ENCODE measurements at places on chromosomes 2 and 18.
A peak's percentile ranks its signal among the peaks of the same experiment; 100 is the strongest.

DNA sequence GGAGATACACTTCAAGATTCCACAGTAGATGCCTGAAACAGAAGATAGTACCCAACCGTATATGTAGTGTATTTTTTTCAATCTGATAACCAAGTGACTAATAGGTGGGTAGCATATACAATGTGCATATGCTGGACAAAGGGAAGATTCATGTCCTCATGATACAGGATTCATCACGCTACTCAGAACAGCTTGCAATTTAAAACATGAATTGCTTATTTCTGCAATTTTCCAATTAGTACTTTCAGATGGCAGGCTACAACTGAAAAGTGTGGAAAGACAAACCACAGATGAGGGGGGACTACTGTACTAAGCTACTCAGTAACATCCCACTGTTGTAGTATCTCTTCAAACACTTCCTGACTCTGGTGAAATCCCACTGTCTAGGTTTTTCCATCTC lies 3.7 kb downstream of the IER3IP1 start:
- no peak for DNase-seq

DNA sequence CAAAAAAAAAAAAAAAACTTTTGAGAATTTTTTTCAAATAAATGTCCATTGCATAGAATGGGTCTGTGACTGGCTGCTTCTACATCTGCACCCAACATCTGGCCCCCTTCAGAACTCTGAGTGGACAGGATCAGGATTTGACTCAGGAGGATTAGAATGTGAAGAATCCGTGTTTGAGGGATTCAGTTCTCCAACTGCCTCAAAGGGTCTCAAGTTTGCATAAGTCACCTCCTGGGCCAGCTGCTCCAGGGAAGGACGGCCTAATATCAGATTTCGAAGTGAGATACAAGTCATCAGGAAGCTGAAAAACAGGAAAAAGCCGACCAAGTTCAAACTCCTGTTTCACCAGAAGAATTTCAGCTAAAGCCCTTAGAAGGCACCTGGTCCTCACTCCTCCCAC lies 10.9 kb downstream of the MAT2A start:
- DNase-seq = no peak

GRCh38 chr2:169080250-169081069 lies 11.1 kb downstream of the DHRS9 start:
- no peak for DNase-seq

DNA sequence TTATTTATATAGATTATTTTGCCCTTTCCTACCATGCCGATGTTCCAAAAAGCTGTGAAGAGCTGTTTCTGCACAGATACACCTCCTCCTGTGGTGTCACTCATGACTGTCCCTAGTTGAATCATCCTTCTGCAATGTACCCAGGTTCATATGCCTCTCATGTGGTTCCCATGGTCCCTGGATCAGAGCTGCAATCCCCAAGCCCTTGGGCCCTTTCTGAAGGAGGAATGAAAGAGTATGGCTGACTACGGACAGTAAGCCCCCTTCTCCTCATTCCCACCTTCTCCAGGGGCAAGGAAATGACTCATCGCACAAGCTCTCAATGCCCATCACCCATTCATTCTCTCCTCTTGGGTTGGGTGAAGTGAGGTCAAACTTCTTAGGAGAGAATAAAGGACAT lies 63.9 kb upstream of the ACVR1 start:
- no peak for DNase-seq

DNA sequence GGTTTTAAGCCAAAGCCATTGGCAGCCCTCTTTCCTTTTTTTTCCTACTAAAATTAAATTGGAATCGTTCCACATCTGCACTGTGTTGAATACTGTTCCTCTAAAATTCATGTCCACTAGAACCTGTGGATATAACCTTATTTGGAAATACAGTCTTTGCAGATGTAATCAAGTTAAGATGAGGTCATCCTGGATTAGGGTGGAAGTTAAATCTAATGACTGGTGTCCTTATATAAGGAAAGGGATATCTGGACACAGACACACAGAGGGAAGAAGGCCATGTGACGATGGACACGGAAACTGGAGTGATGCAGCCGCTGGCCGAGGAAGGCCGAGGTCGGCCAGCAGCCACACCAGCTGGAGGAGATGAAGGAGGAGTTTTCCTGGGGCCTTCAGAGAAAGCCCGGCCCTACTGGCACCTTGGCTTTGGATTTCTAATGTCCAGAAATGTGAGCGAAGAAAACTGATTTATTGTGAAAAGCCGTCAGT lies 49.4 kb downstream of the LONRF2 start:
- DNase-seq = no peak

GRCh38 chr2:173311844-173312606 lies 42.6 kb upstream of the CDCA7 start:
- no peak for DNase-seq

DNA sequence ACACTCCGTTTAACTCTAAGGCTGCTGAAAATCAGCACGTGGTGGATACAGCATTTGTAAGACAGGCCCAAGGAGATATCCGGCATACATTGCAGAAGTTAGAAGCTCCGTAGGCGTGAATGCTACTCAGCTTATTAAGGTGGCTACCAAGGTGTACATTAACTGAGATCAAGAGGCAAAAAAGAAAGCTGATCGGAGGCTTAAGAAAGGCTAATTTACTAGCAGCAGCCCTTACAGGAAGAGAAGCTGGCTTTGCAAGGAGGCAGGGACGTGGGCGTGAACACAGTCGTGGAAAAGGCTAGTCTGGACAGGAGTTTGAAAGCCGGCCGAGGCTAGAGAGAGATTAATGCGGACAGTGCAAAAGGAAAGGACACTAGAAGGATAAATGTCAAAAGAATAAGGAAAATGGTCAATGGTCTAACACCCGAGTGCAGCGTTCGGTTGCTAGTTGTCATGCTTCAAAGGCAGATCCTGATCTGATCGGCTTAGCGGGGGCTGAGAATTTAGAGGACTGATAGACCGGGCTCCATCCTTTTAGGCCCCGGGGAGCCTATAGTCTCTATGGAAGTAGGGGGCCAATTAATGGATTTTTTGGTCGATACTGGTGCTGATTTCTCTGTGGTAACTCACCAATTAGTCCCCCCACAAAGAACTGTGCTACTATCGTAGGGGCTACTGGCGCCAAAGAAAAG lies 45.6 kb upstream of the SELENOI start:
- DNase-seq = no peak

DNA sequence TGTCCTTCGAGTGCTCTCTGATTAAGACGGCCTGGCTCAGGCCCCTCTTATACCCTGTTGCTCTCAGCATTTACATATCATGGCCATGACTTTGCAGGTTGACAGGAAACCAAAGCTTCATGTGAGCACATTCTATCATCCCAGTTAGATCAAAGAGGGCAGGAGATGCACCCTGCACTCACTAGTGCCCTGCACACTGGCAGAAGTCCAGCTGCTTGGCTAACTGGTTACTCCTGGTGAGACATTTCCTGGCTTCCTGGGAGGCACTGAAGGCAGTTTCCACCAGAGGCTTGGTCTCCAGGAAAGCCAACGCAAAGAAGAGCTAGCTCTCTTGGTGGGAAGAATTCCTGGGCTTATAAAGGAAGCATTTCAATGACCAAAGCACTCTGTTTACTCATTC lies 66.3 kb downstream of the LIPG start:
- no peak for DNase-seq

- DNase-seq = no peak
Measured at GRCh38 chr18:77061946-77062517, 70.6 kb downstream of the MBP start.

DNA sequence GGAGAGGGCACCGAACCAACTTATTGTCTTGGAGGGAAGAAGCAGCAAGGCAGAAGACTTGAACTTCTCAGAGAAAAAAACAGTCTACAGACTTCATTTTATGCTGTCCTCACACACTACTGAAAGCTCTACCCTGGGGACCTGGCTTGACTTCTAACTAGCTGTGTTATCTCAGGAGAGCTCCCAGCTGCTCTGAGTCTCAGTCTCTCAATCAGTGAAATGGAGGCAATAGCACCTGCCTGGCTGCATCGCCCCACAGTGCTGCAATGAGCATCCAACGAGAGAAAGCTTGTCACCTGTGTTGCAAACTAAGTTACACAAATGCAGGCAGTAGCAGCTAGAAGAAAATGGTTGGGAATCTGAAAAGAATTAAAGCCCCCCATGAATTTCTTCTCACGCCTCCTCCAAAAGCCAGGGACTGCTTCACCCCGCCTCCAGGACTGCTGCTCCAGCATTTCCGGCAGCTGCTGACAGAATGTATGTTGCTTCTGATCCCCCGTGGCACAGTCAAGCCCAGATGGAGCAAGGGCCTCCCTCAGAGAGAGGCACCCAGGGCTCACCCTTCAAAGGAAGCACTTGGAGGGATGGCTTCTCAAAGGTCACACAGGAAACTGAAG lies 116.3 kb downstream of the BCL11A start:
- no peak for DNase-seq

DNA sequence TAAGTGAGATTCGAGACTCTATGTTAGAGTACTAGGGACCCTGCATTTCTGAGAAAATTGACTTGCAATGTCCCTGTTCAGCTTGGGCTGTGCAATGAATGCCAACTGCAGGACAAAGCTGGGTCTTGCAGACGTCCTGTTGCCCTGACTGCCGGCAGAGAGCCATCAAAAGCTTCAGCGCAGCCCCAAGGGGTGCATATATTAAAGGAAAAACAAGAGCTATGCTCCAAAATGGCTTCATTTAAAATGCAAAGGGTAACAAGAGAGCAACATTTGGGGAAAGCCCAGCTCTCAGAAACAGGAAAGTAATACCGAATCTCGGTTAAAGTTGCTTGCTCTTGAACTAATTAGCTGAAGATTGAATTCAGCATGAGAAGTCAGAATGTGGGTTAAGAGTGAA lies 110.9 kb upstream of the PNPT1 start:
- DNase-seq = no peak

DNA sequence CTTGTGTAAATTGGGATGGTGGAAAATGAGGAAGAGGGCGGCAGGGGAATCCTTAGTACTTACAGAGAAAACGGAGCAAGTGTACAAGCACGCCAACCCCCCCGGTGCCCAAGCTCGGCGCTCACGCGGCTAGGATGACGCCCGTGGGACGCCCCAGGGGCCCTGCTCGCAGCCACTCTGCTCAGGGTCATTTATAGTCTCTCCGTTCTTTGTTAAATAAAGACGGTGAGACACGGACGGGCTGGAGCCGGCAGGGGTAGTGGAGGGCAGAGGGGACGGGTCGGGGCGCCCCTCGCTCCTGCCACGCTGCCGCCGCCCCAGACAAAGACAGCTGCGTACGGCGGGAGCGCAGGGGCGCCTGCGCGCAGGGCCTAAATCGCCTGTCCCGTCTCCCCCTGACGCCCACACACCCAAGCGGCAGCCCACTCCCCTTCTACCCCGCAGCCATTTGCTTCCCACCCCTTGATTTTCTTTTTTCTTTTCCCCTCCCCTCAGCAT lies 37.8 kb downstream of the PCBP1 start:
- no peak for DNase-seq

GRCh38 chr2:217986256-217986961 lies 16.4 kb downstream of the TNS1 start:
- no peak for DNase-seq

DNA sequence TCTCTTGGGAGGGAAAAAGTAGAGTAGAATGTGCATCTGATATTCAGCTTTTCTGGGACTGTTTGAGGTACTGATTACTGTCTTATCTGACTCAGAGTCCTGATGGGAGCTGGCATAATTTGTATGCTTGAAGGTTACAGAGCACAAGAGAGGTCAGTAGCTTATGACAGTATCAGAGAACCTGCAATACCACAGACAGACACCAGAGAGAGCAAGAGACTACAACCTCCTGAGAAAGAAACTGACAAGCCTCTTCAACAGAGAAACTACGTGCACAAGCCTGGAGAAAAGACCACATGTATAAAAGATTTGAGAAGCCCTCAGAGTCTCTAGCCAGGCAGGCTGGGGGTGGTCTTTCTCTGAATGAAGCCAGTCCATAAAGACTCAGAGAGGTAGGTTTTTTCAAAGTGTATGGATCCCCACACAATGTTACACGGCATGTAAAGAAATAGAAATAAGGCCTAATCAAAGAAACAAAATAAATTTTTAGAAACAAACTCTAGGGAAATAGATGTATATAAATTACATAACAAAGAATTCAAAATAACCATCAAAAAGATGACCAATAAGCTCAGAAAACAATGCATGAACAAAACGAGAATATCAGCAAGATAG lies 568.3 kb downstream of the LRRTM4 start:
- peak; percentile 61 for DNase-seq

DNA sequence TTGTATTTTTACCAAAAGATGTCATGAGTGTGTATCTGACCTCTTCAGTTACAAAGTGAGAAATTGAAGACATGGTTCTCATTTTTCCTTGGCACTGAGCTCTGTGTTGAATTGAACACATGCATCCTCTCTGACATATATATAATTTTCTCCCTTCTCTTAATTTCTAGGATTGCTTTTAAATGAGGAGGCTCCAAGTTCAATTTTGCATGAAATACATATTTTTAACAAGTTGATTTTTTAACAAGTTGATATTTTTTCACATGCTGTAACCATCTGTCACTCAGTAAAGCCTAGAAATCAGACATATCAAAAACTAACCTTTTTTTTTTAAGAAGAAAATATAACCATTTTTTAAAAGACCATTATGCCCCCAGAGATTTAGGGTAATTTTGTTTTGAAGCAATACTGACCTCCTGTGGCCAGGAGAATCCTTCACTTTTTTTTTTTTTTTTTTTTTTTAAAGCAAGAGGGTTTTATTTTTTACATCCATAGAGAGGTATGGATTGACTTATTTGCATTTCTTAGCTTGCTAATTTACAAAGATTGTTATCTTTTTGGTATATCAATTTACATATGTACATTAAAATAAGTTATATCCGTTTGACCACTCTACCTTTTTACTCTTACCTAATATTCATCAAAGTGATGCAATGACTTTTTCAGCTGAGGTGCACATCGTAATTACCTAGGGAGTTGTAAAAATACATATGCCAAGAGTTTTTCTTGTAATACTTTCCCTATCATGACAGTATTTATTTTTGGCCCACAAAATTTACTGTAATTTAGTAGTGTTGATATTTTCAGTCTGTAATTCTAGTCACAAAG lies 161.8 kb downstream of the SOCS6 start:
- no peak for DNase-seq

GRCh38 chr2:201191132-201191875 lies 8.4 kb downstream of the CASP10 start:
- no peak for DNase-seq

DNA sequence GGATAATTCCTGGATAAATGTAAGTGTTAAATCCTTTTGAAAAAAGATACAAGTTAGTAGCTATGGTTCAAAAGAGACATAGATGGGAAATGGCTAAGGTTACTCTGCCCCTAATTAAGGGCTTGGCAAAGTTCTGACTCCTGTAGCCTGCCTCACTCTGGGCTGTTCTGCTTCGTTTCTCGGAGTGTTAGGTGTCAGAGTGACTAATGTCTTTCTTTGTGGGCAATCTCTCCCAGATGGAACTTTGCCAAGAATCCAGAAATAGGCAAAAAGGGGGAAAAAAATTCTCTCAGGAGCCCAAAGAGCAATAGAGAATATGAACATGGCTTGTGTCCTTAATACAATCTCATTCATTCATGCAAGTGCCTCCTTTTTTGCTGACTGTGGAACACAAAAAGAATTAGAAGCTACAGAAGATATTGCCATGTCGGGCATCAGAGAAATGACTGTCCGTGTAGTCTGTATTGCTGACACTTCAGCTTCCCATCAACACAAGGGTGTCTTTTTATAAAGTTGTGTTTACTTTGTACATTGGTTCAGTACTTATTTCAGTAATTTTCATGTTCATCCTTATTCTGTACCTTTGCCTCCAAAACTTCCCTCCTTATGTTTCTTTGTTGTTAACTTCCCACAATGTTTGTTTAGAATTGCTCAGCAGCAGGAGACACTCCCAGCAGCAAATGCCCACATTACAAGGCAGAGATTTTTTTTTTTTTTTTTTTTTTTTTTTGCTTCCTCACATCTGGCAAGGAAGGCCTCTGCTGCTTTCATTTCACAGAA lies 134.0 kb downstream of the FTCDNL1 start:
- DNase-seq = no peak

- peak; percentile 36 for DNase-seq
Measured at GRCh38 chr18:74796841-74797576, 199.3 kb downstream of the ZNF407 start.

Data from Panc1 (cell line).